Renal cortex interstitium (tissue), 15 donors: ENCODE measurements at places on chromosomes 13 and 19. TPM values are rescaled to one million over a fixed set of nuclear protein-coding genes. Genes with fewer than 3 reads are reported as not detected.

- DNase-seq, result no peak
Observed at GRCh38 chr19:35085947-35086346, 29.7 kb upstream of the FXYD3 start.

- no peak for DNase-seq
Observed at GRCh38 chr19:46976845-46977320, 42.8 kb upstream of the NPAS1 start.

DNA sequence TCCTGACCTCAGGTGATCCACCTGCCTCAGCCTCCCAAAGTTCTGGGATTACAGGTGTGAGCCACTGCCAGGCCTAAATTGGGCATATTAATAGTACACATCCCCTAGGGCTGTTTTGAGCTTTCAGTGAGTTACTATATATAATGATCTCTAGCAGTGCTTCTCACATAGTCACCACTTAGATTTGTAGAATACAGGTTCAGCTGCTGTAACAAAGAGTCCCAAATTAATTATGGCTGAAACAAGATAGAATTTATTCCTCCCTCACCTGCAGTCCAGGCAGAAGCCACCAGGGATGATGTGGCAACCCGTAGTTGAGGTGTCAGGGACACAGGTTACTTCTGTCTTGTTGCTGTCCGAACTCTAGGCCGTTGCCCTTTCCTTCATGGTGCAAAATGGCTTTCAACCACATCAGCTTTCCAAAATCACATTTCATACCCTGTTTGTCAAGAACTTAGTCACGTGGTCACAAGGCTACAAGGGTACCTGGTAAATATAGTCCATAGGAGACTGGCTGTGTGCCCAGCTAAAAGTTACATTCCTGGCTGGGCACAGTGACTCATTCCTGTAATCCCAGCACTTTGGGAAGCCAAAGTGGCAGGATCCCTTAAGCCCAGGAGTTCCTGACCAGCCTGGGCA is 2.9 kb downstream of the PROSER3 start:
- DNase-seq, result no peak

DNA sequence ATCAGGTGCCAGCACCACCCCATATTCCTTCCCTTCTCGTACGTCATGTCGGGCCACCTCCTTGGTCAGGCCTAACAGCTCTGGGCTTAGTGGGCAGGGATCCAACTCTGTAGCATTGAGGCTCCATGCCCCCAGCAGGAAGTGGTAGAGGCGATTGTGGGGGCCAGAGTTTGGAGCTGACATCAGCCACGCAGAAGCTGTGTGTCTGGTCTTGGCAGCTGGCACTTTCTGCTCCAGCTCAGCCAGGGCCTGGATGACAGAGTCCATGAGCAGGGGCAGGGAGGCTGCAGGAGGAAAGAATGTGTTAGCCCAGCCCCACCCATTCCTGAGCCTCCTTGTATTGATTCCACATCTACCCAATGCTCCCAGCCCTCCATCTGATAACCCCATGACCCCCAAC is 3.0 kb downstream of the PGLYRP2 start:
- no peak for DNase-seq

DNA sequence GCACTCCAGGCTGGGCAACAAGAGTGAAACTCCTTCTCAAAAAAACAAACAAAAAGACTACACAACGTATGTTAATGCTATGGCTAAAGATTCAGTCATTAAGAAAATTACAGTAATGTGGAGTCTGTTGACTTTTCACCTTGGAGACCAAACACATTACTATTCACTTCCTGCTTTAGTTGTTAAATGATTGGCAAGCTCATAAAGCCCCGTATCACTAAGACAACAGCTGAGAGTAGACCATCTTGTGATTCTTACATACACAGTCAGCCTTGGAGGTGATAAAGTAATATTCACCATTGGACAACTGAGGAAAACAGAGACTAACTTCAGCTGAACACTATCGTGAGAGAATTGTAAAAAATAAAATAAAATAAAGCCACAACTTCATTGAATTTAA is 86.5 kb downstream of the KCTD12 start:
- DNase-seq, result peak; percentile 54

The NUMBL gene
- 9.4 TPM for polyA plus RNA-seq

The ARRDC2 gene
- polyA plus RNA-seq, result 3.8 TPM

The SCN1B gene
- 1.3 TPM for polyA plus RNA-seq

The SYNE4 gene
- 11.8 TPM for polyA plus RNA-seq
